ENCODE measurements at places on chromosomes 1 and 21.

DNA sequence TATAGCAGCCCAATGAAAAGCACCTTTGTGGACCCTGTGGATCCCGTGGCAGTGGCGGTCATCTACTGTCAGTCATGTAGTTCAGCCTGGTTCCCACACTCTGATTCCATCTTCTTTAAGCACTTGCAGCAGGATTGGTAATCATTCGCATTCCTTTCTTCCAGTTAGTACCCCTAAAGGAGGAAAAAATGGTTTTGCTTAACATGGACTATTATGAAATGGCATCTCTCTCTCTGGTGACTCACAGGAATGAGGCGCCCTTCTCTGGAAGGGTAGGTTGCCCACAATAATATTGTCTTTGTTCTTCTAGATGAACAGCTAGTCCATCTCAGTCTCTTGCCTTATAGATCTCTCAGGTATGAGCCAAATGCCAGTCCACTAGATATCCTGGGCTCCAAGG lies 127.9 kb upstream of the MROH9 start:
- DNase-seq: no peak

DNA sequence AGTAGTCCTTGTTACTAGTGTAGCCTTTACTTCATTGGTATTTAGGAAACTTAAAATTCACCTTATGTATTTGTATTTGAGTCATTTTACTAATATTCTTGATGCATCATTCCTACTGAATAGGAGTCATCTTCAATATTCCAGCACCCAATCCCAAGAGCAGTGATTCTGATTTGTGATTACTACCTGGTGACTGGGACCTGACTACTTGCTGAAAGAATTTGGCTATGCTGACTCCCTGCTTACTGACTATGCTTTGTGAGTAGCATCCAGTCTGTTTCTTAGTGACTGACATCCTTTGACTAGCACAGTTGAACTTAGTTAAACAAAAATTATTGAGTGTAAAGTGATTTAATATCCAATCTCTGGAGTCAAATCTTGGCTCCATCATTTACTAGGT lies 129.9 kb upstream of the NEGR1 start:
- DNase-seq: no peak

DNA sequence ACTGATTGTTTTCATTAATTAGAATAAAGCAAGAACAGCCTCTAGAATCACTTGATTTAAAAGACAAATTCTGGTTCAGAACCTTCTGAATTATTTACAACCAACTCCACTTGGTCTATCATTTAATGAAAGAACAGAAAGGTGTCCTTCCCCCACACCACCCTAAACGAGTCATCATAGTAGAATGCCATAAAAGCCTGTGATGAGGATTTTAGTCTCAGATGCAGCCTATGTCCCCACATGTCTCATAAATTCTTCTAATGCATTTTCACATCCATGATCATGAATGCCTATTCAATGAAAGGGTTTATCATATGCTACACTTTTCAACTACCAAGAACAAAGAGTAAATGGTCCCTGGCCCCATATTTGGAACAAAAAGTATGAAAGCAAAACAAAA lies 508.1 kb downstream of the DPYD start:
- DNase-seq: no peak

DNA sequence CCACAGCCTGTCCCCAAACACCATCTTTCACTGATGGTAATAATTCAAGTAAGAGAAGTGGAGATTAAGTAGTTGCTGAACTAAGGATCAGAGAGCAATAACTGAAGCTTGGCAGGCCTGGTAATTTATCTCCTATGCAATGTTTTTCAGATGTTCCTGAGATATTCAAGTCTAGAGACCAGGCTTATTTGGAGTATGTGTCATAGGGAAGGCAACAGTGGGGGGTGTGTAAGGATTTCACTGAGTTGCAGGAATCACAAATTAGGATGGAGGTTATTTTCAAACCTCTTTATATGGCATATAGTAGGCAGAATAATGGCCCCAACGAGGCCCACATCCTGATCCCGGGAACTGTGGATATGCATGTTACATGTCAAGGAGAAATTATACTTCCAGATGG lies 171.7 kb downstream of the KCNJ6 start:
- no peak for DNase-seq

GRCh38 chr21:19523061-19523460 lies 1119.5 kb upstream of the TMPRSS15 start:
- no peak for DNase-seq

DNA sequence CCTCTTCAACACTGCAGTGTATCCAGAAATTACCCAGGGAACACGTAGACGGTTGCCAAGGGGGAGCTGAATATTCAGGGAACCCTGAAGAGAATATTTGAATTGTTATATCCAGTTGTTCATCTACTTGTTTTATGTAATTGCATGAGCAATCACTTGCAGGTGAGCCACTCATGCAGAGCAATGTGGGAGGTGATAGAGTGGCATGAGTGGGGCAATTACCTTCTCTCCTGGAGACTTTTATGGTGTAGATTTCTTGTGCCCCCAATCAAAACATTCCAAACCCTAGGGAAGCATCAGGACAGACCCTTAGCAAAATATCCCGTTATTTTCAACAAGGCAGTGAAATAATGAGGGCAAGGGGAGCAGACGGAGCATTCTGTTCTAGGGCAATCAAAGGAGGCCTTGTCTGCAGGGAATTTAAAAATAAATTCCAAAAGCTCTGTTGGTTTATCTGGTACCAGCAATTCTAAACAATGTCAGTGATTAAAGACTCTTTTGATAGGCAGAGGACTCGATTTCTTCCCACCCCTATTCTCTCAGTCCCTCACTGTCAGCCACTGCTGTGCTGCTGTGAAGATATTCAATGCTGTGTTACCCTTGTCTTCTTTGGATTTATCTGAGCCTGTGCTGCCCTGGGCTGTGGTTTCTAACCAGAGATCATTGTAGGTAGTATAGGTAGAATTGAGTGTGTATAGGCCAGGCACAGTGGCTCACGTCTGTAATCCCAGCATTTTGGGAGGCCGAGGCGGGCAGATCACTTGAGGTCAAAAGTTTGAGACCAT lies 180.2 kb upstream of the MAP1LC3C start:
- no peak for DNase-seq

GRCh38 chr1:19814681-19815503 lies at the start of gene RNF186:
Gene RNF186 (minus strand): TSS chr1:19815283. CDS start chr1:19815101, 182 bp downstream.
- DNase-seq: no peak

GRCh38 chr1:78440381-78440793 lies 50.4 kb upstream of the PTGFR start:
- DNase-seq: no peak

- DNase-seq: no peak
Measured at GRCh38 chr1:52264530-52265115, 101.4 kb downstream of the CC2D1B start.

GRCh38 chr1:244730934-244731434 lies 78.1 kb downstream of the DESI2 start:
- no peak for DNase-seq

DNA sequence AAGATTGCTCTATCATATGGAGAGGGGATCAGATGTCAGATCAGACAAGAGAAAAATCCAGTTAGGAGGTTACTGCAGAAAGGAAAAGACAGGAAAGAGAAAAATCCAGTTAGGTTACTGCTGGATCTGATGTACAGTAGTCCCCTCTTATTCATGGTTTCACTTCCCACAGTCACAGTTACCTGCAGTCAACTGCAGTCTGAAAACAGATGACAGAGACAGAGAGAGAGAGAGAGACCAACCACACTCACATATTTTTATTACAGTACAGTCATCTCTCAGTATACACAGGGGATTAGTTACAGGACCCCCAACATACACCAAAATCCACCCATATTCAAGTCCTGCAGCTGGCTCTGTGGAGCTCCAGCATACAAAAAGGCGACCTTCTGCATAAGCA lies 29.3 kb downstream of the NUP133 start:
- DNase-seq: no peak

- DNase-seq: no peak
Measured at GRCh38 chr1:44624268-44624901, 49.9 kb downstream of the TMEM53 start.

GRCh38 chr1:24928689-24929397 lies 1.2 kb downstream of the RUNX3 start:
- DNase-seq: peak; percentile 49

DNA sequence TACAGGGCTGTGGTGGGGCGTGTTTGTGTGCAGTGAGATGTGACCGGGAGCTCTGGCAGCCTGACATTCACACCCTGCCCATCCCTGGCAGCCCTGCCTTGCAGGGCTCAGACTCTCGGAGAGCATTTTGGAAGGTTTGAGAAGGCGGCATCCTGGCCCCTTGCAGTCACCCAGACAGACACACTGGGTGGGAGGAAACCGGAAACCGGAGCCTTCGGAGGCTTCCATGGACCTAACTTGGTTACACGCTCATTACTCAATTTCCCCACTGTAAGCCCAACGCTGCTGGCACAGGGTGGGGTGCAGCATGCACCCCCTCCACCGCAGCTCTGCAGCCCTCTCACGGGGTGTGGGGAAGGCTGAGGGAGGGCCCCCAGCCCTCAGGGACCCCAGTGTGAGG lies 22.2 kb upstream of the RSPO1 start:
- no peak for DNase-seq

Data from activated effector memory CD4-positive, alpha-beta T cell treated with Interleukin-2 at 50 U/mL for 16 hours (primary cell).